ENCODE measurements at places on chromosomes 2 and 18.
A peak's percentile ranks its signal among the peaks of the same experiment; 100 is the strongest.

DNA sequence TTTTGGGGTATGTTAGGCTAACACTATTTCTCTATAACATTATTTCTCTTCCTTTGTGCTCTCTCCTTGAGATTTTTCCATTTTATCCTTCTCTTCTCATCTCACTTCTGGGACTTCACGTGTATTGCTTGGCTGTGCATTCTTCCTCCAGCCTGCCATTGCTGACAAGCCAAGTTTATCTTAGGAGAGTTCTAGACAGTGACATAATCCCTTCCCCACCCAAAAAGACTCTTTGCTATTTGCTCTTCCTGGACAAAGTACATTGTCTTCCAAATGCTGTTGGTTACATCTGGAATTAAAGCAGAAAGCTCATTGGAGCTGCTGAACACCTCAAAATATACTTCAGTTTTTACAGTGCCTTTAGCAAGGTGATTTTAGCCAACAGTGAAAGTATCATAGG, 8.9 kb downstream of the TSPYL6 start:
- no peak for DNase-seq

- DNase-seq = no peak
Measured at GRCh38 chr18:54702686-54703085, 111.6 kb downstream of the DYNAP start.

DNA sequence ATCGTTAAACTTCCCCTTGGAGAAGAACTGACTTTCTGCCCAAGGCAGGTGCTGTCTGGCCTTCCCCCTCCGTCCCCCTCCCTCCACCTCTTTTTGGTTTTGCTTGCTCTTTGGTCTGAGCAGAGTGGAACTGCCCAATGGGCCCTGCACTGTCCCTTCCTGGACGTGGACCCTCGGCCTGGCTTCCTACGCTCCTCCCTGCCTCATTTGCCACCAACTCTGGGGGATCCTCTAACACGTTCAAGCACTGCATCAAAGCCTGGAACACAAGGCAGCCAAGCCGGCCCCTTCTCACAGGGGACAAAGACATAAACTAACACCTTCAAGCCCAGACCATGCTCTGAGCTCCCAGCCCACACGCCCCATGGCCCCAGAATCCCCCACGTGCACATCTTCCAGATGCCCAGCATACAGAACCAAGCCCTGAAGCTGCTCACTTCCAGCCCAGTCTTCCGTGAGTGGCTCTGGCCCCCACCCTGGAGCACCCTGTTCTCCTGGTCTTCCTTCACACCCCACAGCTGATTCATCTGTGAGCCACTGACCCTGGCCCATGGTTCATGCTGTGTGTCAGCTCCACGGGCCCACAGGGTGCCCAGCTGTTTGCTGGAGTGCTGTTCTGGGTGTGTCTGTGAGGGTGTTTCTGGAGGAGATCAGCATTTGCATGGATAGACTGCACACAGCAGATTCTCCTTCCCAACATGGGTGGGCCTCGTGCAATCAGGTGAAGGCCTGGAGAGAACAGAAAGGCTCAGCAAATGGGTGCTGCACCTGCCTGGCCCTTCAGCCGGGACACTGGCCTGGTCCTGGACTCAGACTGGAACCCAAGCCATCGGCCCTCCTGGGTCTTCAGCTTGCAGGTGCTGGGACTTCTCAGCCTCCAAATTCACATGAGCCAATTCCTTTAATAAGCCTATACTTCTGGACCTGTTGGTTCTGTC, 247.1 kb upstream of the SALL3 start:
- DNase-seq = no peak

GRCh38 chr2:105721991-105722511, 22.7 kb upstream of the NCK2 start:
- no peak for DNase-seq

DNA sequence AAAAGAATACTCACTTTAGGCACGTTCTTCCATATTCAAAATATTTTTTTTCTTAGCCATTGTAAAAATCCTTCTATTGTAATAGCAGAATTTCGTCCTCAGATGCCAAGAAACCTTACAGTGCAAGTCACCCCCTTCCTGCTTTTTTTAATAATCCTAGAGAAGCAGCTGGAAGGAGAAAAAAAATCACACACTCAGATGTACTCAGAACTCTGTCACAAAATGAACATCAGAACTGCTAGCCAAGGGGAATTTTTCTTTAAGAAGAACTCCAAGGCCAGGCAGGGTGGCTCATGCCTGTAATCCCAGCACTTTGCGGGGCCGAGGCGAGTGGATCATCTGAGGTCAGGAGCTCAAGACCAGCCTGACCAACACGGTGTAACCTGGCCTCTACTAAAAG, 127.3 kb upstream of the SPATS2L start:
- DNase-seq = no peak

DNA sequence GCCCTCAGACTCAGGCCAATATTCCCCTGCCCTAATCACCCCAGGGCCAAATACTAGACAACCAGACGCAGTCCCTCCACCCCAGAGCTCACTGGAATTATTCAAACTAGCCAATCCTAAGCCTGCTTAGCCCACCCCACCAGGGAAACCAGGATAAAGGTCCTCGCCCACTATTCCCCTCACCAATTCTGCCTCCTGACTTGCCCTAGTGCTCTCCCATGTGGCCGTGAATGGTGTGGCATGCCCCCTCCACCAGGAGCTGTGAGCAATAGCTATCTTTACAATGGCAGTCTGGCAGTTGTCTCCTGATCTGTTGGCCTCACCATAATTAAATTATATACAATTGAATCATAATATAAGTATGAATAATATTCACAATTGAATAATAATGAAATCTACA, 42.3 kb downstream of the FAM124B start:
- no peak for DNase-seq

- DNase-seq = no peak
Measured at GRCh38 chr2:191631754-191632153, 46.2 kb upstream of the NABP1 start.

- DNase-seq = no peak
Measured at GRCh38 chr18:28961669-28962228, 784.8 kb upstream of the CDH2 start.

DNA sequence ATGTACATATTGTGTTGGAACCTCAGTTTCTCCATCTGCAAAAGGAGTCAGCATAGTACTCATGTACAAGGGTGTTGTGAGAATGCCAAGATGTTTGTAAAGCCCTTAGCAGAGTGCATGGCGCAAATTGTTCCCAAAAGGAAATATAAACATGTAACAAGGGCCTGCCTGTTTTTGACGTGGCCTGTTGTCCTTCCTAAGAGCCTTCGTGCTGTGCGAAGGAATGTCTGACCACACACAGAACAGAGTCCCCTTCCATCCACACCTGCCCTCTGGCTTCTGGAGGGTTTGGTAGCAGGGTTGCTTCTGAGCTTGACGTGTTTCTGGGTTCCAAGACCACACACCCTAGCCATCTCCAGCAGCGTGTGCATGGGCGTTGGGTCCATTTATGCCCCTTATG, 34.9 kb downstream of the CABLES1 start:
- no peak for DNase-seq

- DNase-seq = no peak
Measured at GRCh38 chr2:215722986-215723630, 287.2 kb upstream of the FN1 start.

- DNase-seq = no peak
Measured at GRCh38 chr2:65658266-65658665, 225.9 kb upstream of the SPRED2 start.

GRCh38 chr18:33906046-33906445, 318.7 kb downstream of the NOL4 start:
- no peak for DNase-seq

- peak; percentile 50 for DNase-seq
Measured at GRCh38 chr2:232927032-232927792, 57.1 kb downstream of the SNORC start.

DNA sequence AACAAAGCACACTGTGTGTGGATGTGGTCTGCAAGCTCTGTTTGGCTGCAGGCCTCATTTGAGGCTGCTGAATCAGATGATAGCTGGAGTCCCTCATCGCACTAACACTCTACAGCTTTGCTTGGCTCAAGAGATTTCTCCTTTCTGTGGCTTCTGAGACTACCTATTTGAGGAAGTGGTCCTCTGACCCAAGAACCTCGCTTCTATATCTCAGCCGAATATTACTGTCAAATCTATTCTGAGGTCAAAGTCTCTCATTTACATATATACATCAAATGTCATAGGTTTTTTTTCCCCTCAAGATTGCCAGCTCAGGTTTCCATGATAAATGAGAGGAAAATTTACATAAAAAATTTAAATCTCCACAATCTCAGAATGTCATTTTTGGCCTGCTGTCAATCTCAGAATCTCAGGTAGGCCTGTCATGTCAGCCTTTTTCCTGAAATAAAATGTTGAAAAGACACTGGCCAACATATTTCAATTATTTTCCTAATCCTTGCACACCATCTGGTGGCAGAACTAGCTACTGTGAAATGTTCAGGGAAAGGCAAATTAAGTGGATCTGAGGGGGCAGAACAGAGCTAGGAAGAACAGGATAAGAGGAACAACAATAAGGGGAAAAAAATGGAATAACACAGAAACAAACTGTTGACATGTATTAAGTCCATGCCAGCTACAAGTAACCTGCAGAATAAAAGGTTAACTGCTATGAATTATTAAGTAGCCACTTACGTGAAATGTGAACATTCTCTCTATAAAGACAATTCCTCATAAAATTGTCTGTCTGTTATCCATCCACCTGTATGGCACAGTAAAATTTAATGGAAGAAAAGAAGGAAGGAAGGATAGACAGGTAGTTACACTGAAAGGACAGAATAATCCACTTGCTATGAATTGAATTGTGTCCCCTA, 39.3 kb downstream of the AP1S3 start:
- no peak for DNase-seq

GRCh38 chr18:10839421-10839820, 309.9 kb downstream of the PIEZO2 start:
- no peak for DNase-seq

DNA sequence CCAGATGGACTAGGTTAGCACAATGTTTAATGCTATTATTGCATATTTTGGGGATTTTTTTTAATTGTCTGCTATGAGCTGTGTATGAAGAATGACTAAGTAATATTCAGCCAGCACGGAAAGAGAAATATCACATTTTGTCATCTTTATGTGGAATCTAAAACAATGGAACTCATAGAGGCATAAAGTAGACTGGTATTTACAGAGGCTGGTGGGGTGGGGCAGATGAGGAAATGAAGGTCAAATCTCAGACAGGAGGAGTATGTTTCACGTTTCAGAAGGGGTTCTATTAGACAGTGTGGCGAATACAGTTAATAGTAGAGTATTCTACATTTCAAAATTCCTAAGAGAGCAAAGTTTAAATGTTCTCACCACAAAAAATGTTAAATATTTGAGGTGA, 4.7 kb downstream of the CDH19 start:
- no peak for DNase-seq

GRCh38 chr2:47019961-47020681, 104.5 kb upstream of the MCFD2 start:
- no peak for DNase-seq

- DNase-seq = no peak
Measured at GRCh38 chr2:169818241-169818640, 6.5 kb downstream of the METTL5 start.

DNA sequence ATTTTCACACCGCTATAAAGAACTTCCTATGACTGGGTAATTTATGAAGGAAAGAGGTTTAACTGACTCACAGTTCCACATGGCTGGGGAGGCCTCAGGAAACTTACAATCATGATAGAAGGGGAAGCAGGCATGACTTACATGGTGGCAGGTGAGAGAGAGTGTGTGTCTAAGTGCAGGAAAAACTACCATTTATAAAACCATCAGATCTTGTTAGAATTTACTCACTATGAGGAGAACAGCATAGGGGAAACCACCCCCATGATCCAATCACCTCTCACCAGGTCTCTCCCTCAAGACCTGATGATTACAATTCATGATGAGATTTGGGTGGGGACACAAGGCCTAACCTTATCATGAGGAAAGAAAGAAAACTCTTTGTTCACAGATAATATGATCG, 174.6 kb downstream of the SRBD1 start:
- no peak for DNase-seq

- no peak for DNase-seq
Measured at GRCh38 chr2:68031542-68032160, 31.2 kb downstream of the C1D start.

- no peak for DNase-seq
Measured at GRCh38 chr2:182559623-182560022, 132.8 kb upstream of the PDE1A start.

DNA sequence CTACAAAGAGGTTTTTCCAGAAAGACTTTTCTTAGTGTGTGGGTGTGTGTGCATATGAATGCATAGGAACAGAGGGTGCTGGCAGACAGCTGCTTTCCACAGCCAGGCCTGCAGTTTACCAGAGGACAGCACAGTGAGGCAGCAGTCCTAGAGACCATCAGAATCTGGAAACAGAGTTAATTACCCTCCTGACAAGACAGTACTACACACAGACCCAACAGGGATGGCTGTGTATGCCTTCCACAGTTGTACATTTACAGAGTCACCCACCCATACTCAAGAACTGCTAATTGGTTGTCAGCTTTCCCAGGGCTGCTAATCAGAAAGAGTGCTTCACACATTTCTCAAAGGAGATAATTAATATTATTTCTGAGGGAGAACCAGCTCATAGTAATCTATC, 104.7 kb downstream of the FEZ2 start:
- no peak for DNase-seq

- no peak for DNase-seq
Measured at GRCh38 chr2:230691005-230691647, 21.5 kb upstream of the CAB39 start.

- no peak for DNase-seq
Measured at GRCh38 chr2:117968722-117969121, 45.1 kb downstream of the CCDC93 start.

- no peak for DNase-seq
Measured at GRCh38 chr18:80169607-80170006, 60.5 kb downstream of the ADNP2 start.

DNA sequence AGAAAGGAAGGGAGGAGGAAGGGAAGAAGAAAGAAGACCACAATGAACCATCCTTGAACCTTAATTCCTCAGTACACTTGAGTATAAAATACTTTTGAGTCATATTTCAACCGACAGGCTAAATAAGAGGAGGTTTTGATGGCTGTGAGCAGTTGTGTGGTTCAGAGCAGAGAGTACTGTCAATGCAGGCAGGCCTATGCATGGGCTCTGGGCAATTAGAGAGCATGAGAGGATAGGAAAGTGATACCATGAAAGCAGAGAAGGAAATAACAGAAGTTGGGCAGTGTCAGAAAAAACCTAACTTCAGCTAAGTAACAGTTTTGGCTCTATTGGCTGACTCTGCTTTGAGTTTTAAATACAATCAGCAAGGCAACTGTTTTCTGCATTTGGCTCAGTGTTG, 123.6 kb upstream of the STK17B start:
- DNase-seq = no peak
